T-helper 9 cell (primary cell): ENCODE measurements at places on chromosomes 16 and 17.

DNA sequence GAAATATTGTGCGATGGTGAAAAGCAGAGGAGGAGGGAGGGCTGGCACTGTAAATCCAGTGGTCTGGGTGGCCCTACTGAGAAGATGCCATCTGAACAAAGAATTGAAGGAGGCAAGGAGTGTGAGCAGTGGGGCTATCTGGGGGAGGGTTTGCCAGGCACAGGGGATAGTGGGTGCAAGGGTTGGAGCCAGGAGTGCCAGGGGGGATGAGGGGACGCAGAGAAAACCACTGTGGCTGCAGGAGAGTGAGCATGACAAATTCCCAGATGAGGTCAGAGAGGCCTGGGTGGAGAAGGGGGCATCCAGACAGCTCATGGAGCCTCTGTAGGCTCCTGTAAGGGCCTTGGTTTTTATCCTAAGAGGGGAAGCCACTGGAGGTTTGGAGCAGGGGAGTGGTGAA is 4.8 kb downstream of the XYLT2 start:
- no peak for DNase-seq

GRCh38 chr17:57305908-57306504 is 49.7 kb downstream of the MSI2 start:
- DNase-seq = no peak

- DNase-seq = no peak
These were observed 43.6 kb downstream of the TBC1D16 start for GRCh38 chr17:79991924-79992648.

GRCh38 chr17:57757735-57758134 is 12.6 kb upstream of the CCDC182 start:
- no peak for DNase-seq

DNA sequence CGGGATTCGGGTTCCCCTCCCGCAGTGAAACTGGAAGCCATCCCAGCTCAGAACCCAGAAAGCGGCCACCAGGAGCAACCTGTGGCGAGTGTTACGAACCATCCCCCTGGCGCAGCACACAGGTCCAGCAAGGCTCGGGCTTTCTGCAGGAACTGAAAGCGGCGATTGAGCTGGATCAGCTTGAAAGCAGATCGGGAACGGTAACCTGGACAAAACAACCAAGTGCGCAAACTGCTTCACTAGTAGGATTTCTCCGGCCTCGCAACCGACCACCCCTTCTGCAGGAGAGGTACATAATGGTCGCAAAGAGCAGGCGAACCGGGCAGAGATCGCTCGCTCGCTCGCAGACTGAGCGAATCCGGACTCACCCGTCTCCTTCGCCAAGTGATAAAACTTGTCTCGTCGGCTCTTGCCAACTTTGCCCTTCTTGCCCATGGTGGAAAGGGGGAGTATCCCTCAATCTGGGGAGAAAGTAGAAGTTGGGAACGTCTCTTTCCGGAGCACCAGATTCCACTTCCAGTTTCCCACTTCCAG is 696 bp upstream of the PSMC5 start:
- DNase-seq = no peak

DNA sequence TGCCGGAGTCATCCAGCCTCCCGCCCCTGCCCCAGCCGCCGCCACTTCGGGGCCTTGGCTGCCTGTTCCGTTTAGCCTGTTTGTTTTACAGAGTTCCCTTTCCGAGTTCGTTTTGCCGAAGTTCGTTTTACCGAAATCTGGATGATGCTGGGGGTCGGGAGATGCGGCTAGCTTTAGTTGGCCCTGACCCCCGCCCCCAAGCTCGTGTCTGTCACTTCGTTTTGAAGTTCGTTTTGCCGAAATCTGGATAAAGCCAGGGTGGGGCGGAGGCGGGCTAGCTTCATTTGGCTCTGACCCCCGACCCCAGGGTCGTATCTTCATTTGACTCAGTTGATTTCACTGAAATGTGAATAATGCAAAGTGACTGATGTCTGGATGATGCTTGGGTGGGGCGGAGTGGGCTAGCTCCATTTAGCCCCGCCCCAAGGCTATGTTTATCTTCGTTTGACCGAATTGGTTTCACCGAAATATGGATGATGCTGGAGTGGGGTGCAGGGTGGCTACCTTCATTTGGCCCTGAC is 591 bp downstream of the PSMD7 start:
- peak; percentile 4 for DNase-seq

DNA sequence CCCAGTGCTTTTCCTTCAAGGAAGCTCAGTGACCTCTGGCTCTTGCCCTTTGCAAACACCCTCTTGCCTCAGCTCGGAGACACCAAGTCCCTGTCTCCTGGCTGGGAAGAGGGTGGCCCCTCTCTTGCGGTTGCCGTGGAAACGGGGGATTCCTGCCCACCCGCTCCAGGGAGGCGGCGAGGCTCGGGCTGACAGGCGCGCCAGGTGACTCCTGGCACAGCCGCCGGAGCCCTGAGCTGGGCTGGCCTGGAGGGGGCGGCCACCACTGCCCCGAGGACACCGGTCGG is 71.4 kb downstream of the ABR start:
- DNase-seq = peak; percentile 22

- DNase-seq = no peak
These were observed 11.7 kb downstream of the ZG16B start for GRCh38 chr16:2841606-2842339.

DNA sequence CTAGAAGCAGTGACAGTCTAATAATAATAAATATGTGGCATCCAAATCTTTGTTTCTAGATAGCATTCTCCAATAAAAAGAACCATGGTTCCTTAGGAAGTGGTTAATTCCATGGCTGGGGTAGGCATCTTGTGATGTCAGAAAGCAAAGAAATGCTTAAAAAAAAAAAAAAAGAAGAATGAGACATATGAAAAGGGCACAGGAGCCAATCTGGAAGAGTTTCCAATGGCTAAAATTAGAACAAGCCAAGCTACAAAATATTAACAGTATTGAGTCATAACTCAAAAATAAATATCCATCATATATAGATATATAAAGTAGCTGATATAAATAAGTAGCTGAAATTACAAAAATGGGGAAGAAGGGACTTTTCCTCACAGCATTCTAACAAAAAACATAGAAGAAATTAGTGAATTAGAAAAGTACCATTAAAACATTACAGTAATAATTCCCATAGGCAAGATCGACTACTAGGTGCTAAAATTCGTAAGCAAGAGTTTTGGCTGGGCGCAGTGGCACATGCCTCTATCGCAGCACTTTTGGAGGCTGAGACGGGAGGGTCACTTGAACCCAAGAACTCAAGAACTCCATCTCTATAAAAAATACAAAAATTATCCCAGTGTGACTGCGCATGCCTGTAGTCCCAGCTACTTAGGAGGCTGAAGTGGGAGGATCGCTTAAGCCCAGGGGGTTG is 111.3 kb downstream of the TRIM37 start:
- no peak for DNase-seq

- DNase-seq = no peak
These were observed 17.5 kb downstream of the NOS2 start for GRCh38 chr17:27782791-27783206.

DNA sequence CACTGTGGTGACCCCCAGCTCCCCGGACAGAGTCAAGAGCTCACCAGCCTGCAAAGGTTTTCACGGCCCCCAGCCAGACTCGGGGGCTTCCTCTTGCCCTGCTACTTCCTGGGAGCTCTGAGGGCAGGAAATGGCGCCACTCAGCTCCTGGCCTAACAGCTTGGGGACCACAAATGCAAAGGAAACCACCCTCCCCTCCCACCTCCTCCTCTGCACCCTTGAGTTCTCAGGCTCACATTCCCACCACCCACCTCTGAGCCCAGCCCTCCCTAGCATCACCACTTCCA is 375 bp upstream of the SPN start:
- DNase-seq = peak; percentile 41

DNA sequence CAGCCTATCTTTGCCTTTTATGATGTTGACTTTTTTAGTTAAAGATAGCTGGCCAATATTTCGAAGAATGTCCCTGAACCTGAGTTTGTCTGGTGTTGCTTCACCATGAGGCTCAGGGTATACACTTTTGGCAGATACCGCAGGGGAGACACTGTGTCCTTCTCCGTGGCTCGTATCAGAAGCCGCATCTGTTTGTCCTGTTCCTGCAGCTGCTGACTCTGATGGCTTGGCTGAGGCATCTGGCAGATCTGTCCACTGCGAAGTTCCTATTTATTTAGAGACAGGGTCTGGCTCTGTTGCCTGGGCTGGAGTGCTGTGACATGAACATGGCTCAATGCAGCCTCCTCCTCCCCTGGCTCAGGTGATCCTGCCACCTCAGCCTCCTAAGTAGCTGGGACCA is 93.5 kb downstream of the CRISPLD2 start:
- no peak for DNase-seq

GRCh38 chr17:56761387-56761786 is 72.3 kb downstream of the C17orf67 start:
- no peak for DNase-seq

GRCh38 chr16:11957591-11958395 is 7.2 kb upstream of the TNFRSF17 start:
- no peak for DNase-seq

DNA sequence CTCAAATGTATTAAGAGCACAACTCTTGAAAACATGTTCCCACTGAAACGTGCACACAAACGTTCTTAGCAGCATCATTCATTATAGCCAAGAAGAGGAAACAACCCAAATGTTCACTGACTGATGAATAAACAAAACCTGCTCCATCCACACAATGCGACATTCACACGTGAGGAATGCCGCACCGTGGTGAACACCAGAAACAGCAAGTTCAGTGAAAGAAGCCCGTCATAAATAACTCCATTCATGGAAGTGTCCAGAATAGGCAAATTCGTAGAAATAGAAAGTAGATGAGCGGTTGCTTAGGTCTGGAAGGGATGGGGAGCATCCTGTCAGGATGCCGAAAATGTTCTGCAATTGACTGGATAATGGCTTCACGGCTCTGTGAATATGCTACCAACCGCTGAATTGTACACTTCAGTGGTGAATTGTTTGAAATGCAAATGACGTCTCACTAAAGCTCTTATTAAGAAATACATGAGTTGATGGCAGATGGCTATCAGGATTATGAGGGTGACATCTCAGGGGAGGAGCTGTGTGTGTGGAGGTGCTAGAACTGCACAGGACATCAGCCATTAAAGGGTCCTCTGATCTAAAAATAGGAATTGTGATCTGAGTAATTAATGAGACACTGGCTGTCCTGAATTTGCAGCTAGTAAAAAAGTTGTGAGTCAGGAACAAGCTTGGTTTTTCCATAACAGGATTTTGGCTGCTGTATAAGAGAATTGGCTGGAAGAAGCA is 771.0 kb downstream of the KCNJ18 start:
- DNase-seq = no peak

- DNase-seq = no peak
These were observed 719 bp upstream of the RNF227 start for GRCh38 chr17:7916808-7917207.

DNA sequence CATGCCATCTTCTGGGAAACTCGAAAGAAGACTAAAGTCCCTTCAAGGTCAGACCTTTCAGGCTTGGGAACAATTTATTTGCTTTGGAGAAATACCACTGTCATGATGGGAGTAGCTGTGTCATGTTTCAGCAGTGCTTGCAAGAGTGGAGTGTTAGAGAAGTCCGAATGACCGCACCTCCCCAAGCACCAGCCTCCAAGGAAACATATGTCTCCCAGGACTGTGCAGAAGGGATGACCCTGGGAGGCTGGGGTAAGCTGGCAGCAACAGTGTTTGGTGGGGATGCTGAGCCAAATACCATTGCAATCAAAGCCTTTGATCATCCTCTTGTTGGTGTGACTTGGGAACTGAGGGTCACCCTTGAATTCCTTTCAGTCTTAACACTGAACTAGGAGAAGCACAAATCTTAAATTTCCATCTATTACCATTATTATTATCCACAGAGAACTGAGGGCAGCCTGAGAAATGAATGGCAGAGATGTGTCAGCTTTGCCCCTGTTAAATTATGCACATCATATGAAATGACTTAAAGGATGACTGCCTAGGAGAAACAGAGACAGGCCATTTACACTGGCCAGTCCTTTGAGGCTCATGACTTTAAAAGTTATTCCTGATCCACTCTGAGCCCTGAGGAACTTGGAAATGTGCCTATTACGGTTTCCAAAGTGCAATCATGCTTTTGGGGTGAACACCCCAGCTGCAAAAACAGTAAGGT is 244.9 kb downstream of the CA10 start:
- DNase-seq = no peak

DNA sequence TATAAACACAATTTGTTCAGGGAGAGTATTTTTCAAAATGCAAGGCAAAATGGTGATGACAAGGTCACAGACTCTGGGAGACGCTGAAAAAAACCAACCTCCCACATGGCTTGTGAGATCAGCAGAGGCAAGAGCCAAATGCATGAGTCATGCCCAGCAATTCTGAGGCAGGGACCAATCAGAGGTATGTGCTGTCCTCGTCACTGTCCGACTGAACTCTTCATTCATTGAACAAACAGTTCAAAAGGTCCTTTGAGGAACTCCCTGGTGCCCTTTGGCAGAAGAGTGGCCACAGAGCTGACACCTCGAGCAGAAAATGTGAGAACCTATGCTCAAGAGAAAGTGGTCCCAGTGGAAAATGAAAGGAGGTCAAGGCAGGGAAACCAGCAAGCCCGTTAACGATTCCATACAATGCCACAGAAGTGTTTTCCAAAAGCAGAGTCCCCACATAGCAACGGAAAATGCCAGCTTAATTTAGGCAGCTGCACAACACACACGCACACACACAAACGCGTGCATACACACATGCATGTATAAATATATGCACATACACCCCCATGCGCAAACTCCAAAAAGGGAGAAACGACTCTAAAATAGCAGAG is 50.9 kb downstream of the CDH11 start:
- DNase-seq = no peak

DNA sequence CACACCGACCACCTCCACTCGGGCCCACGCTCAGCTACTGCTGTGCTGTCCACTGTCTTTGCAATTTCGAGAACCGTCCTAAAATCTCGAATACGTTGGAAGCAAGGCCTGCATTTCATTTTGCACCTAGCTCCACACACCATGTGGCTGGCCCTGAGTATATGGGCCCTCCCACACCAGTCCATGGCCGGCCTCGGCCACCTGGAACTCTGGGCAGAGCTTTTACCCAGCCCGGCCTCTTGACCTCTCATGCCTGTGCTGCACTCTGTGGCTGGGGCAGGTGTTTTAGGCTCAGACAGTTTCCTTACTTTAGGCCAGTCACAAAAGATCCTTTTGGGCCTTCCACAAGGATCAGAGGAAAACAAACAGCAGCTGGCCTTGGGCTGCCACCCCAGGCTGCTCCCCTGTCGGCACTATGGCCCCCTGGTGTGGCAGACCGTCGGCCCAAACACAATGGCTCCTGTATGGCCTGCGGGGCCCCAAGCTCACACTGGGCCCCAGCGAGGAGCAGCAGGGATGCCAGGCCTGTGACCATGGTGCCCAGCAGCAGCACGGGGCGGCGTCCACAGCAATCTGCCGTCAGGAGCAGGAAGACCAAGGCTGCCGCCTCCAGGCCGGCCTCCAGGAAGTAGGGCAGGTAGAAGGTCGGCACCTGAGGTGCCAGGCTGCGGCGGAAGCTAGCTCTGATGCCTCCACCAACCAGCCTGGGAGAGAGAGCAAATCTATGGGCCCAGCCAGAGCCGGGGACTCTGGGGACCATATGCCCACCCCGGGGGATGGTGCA is 2.5 kb downstream of the SLC22A31 start:
- no peak for DNase-seq
